ENCODE measurements at places on chromosomes 4 and X.

DNA sequence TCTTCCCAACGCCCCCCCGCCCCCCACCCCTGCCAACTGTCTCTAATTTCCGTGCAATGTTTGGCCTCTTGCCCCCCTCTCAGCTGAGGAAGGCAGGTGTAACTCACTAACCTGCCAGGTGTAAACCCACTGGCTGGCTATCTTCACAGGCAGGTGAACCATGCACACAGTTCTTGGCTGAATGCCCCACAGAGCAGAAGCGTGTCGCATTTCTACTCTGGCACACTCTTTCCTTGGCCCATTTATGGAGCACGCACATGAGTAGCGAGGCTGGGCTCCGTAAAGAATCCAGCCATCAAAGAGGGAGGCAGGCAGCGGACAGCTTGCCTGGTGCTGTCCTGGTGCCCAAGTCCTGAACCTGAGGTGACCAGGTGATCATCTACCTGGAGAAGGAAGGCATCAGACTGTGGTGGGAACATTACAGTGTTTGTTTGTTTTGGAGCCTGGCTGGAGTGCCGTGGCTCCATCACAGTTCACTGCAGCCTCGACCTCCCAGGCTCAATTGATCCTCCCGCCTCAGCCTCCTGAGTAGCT lies 39.2 kb upstream of the CRMP1 start:
- no peak for DNase-seq

- DNase-seq = no peak
These were observed 72.4 kb upstream of the UCP1 start for GRCh38 chr4:140641105-140641555.

DNA sequence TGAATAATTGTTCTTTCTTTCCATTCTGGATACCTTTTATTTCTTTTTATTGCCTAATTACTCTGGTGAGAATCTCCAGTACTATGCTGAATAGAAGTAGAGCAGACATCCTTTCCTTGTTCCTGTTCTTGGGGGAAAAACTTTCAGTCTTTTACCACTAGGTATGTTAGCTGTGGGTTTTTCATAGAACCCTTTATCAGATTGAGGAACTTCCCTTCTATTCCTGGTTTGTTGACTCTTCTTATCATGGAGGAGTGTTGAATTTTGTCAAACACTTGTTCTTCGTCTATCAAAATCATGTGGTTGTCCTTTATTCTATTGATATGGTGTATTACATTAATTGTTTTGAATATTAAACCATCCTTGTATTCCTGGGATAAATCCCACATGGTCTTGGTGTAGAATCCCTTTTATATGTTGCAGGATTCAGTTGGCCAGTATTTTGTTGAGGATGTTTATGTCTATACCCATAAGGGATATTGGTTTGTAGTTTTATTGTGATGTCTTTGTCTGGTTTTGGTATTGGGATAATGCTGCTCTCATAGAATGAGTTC lies 23.6 kb downstream of the SH3BP2 start:
- peak; percentile 56 for DNase-seq

GRCh38 chr4:72073816-72074215 lies 42.0 kb downstream of the NPFFR2 start:
- no peak for DNase-seq

DNA sequence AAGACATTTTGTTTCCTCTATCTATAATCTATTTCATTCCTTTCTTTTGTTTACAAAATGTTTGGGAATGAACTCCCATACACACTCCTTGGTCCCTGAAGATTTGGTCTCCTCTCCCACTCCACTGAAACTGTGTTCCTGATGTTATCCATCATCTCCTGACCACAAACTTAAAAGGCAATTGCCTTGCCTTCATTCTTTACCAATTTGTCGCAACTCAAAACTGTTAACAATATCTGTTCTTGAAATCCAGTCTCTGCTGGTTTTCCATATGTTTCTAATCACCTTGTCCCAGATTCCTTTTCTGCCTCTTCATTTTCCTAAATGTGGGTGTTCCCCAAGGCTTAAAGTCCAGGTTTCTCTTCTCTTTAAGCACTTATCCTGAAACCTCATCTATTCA lies 262.2 kb upstream of the TTC29 start:
- no peak for DNase-seq

GRCh38 chrX:15973946-15974345 lies 119.3 kb upstream of the AP1S2 start:
- no peak for DNase-seq

- DNase-seq = peak; percentile 9
These were observed 221.0 kb upstream of the BCOR start for GRCh38 chrX:40318801-40319200.

DNA sequence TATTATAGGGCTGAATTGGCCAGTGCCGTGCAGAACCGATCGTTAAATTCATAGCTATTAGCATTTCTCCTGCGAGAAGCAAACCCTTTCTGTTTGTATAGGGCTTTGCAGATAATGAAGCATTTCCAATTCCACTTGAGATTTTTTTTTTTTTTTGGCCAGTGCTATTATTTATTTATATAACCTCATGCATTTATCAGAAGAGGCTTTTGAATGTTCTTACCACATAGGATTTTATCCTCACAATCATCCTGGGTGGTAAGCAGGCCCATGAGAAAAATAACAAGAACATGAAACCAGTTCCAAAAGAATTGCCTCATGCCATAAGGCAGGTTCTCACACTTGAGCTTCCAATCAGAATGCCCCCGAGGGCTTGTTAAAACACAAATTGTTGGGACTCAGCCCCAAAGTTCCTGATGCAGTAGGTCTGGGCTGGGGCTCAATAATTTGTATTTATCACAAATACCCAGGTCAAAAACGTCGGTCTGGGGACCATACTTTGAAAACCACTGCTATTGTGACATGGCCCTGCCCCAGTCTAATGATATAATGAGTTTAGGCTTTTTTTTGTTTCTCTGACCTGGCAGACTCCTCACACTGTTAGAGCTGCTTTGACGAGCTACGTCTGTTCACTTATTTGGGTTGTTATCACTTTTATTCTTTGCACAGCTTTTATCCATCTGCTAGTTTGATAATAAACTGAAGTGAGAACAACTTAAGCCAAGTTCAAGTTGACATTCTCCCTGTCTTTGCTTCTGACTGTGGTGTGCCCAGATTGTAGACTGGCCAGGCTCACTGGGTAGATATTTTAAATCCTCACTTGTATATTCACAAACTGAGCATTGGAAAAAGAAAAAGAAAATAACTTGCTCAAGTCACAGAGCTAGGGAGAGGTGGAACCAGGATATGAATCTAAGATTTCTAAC lies 20.1 kb downstream of the SUPT20HL1 start:
- DNase-seq = no peak

DNA sequence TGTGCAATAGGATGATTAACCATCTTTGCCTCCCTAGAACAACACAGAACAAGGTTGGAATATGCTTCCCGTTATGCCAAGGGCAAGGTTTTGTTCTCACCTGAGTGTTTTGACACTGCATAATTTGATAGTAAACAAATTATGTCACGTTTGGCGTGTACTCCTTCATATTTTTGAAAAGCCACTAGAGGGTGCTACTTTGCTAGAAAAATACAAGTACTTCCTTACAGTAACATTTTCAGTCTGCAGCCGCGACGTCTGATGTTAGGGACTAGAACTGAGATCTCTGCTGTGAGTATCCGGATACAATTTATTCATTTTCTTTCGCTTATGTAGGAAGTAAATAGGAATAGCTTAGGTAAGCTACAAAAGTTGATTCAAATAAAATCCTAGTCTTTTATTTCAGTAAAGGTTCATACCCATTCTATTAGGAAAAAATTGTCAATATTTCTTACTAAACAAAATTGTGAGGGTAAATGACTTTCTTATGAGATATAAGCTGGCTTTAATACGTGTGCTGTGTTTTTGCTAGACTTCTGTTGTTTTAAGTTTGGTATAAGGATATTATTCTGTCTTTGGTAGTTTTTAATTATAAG lies 181.1 kb upstream of the WDFY3 start:
- peak; percentile 63 for DNase-seq

DNA sequence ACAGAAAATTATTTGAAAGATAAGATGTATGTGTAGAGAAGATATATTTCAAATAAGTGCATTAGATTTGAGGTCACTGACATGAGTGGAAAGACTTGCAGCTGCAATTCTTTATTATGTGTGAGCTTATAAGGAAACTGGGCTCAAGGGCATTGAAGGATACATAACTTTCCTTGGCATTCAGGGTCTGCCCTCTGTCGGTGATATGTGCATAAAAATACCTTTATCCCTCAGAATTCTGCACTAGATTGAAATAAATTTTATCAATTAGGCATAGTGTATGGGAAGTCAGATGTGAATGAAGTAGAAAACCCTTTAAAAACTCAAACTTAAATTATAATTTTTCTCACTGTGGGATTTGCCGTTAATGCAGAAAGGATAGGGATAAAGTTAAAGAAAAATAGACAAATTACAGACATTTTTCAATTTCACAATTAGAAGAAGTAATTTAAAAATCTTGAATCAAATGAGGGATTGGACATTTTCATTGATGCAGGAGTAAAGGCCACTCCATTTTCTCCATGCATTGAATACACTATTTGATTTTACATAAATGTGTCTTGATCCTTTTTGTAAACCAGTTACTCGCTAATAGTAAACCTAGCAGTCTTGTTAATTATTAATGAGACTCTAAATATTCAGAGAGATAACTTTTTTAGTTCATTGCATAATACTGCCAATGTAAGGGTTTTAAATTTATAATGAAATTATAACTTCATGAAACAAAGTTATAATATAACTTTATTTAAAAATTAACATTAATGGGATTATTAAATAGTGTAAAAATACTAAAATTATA lies 21.0 kb upstream of the ETNPPL start:
- DNase-seq = peak; percentile 25

DNA sequence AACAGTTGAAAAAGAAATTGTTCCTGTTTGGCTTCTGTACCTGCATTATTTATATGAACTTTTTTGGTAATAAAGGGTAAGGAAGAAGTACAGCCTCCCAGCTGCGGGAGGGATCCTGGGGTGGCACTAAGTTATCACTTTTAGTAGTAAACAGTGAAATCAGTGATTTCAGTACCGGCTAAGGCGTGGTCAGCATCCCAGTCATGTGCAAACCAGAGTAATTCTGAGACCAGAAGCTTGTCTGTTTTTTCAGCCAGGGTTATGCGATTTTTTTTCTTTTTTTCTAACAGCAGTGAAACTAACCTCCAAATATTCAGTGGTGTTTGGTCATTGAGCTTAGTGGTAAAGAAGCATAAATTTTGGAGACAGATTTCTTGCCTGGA lies 3.3 kb downstream of the EGF start:
- no peak for DNase-seq

GRCh38 chr4:102723511-102723910 lies 37.3 kb downstream of the MANBA start:
- DNase-seq = no peak

- no peak for DNase-seq
These were observed 86.1 kb downstream of the ZNF518B start for GRCh38 chr4:10371121-10371520.

GRCh38 chr4:80709082-80709869 lies 321.2 kb upstream of the BMP3 start:
- no peak for DNase-seq

DNA sequence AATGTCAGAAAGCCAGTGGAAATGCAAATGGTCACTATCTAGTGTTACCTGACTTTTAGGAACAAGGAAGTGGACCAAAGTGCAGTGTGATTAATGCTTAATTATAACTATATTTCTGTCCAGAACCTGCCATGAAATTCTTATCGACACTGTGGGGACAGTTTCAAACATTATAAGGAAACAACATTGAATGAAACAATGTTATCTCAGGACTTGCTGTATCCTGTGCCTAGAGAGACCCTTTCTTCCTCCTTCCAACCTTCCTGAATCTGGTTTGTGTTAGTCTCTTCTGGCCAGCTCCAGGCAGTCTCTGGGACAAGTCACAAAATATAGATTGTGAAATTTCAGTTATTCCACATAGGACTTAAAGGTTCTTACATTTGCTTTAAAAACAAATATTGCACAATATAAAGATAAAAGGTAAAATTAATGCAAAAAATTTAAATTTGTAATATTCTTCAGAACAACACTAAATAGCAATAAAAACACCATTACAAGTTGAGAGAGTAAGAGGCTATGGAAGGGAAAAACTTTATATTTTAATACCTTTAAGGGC lies 203.4 kb downstream of the ZNF674 start:
- DNase-seq = no peak

DNA sequence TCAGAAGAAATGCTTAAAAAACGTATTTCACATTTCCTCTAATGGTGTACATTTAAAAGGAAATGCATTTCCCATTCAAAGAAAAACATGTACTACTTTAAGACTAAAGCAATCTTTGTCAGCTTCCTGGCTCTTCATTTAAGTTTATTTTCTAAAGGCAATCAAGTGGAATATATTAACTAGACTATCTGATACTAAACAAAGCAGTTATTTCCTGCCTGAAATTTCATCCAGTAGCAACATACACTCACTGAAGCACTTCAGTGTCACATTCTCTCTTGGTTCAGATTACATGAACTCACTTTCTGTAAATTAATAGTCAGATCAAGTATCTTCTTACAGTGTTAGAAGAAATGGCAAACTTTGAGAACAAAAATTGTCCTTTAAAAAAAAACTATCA lies 42.5 kb downstream of the LRBA start:
- no peak for DNase-seq

DNA sequence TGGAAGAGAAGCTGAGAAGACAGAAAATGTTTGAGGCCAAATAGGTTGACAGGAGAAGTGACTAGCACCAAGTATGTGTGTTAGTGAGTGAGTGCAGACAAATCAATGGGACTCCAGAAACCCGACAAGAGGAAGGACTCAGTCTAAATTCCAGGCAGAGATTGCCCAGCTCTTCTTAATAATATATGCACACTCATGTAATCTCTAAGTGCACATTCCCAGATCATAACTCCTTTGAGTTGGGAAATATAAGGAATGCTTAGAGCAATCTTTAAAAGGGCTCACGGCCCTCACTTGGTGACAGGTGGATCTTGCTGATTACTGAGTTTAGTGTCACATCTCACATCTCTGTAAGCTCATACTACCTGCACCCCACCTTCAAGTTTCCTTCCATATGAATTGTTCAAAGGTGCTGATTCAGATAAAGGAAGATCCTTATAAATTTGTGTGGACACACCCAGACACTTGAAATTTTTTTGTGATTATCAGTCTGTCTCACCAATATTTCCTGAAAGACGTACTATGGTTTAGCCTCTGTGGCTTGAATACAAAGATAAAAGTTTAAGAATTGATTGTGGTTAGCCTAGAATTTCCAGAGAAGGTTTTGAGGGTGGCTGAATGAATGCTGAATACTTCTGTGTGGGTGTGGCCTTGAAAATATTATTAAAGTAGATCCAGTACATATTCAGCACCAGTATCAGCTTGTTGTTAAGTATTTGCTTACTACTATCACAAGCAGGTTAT lies 205.1 kb upstream of the UGT8 start:
- no peak for DNase-seq

GRCh38 chr4:142077048-142077447 lies 440.7 kb downstream of the IL15 start:
- DNase-seq = no peak
